ENCODE measurements at places on chromosomes 1 and 21. TPM values are rescaled to one million over a fixed set of nuclear protein-coding genes. Genes with fewer than 3 reads are reported as not detected.

Gene ADORA1
- not detected for total RNA-seq

Gene PYHIN1
- 79.9 TPM for total RNA-seq

Gene RPTN
- total RNA-seq, result not detected

Gene AMY1A
- total RNA-seq, result not detected

Gene FAM163A
- total RNA-seq, result not detected

Gene MMEL1
- 36.2 TPM for total RNA-seq

Gene SH2D2A
- total RNA-seq, result not detected

Gene DDX59
- total RNA-seq, result 23.3 TPM

DNA sequence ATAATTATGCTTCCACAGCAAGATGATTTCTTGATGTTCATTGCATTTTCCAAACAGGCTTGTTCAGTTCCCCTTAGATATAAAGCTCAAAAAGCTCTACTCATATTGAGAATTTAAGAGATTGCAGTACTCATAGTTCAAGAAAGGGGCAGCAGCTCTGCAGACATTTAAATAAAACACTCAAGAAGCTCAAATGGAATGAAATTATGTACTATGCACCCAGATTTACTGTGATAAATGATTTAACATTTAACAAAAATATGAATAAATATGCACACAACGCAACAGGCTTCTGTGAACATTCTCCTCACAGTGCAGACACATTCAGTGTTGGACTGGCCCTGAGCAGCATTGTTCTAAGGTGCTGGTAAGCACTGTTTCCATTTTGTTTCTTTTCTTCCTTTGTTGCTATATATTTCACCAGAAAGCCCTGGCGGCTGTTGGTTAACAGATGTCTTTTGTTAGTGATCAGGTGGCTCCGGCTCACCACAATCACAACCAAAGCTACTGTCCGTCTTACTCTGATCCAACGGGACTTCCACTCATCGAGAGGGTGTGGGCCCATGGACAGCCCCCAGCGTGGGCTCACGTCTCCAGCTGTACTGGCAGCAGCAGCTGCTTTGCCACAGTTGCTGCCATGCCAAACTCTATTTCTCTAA lies 1440.3 kb downstream of the NCAM2 start:
- H3K4me3 ChIP-seq, result no peak overlapping the region
- H3K27me3 ChIP-seq, result no peaks in the 10 kb centered on the region
- no peaks in the 10 kb centered on the region for H3K4me1 ChIP-seq

DNA sequence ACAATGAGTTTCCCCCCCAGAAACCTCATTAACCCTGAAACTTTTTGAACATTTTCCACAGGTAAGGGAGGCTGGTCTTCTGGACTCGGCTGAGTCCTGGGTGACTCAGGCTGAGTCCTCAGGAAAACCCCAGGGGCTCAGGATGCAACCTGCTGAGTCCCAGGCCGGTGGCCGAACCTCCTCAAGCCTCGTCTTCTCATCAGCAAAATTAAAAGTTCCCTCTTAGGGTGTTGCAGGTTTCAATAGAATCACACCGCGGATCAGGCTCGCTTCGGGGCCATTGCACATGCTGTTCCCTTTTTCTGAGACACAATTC lies 35.0 kb upstream of the GRHL3 start:
- no peak for DNase-seq
- no peak overlapping the region for H3K4me3 ChIP-seq
- H3K27ac ChIP-seq, result no peak overlapping the region
- H3K4me1 ChIP-seq, result no peaks in the 10 kb centered on the region

- H3K4me1 ChIP-seq, result peaks cover 9% of the 10 kb centered on the region
- DNase-seq, result no peak
- no peak overlapping the region for H3K4me3 ChIP-seq
- no peak overlapping the region for H3K27ac ChIP-seq
- H3K36me3 ChIP-seq, result no peaks in the 10 kb centered on the region
- H3K27me3 ChIP-seq, result peaks cover 41% of the 10 kb centered on the region
Measured at GRCh38 chr1:148353461-148354283, 129.4 kb downstream of the PPIAL4G start.

- H3K27me3 ChIP-seq, result no peaks in the 10 kb centered on the region
- DNase-seq, result peak; percentile 53
- no peak overlapping the region for H3K27ac ChIP-seq
Measured at GRCh38 chr1:162019006-162019405, 4.7 kb downstream of the OLFML2B start.

GRCh38 chr1:162899422-162900146 lies 38.6 kb upstream of the CCDC190 start:
- no peak overlapping the region for H3K4me3 ChIP-seq
- no peaks in the 10 kb centered on the region for H3K27me3 ChIP-seq
- no peak overlapping the region for H3K27ac ChIP-seq
- DNase-seq, result no peak

DNA sequence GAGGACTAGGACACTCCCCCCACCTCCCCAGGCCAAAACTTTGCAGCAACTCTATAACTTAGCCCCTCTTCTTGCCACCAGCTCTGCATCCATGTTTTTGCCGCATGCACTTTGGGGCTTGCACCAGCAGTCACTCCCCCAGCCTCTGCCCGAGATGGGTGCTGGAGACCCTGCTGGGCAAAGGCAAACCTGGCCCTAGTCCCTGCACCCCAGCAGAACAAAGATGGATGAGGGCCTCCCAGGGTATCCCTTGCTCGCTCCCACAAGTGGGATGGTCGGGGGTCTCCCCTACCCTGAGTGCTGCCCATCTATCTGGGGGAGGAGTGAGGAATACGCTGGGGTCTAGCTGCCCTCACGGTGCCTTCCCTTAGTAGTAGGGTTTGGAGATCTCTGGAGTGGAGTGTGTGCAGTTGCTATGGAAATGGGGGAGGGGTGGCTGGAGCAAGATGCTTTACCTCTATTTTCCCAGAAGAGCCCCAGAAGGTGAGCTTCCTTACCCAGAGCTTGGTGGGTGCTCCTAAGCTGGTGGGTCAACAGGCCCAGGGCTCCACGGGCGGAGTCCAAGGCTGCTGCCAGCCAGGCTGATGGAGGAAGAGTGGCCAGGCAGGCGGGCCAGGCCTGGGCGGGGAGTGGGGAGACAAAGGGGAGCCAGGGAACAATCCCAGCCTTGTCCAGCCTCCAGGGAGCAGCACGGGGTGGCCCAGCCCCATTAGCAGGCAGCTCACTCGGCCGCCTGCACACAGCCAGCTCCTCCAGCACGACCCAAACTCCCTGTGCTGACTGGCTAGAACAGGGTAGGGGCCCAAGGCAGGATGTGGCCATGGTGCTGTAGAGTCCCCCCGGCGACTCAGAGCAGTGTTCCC lies at the start of gene PAQR6:
Gene PAQR6 (minus strand): TSS at position 597 of the 863 bp plus-strand sequence. CDS start 1,325 bp downstream, outside the sequence.
- H3K4me1 ChIP-seq, result peaks cover 34% of the 10 kb centered on the region
- H3K4me3 ChIP-seq, result no peak within 1 kb of the TSS

- no peak overlapping the region for H3K27ac ChIP-seq
- no peaks in the 10 kb centered on the region for H3K27me3 ChIP-seq
- DNase-seq, result no peak
- no peak overlapping the region for H3K4me3 ChIP-seq
- no peaks in the 10 kb centered on the region for H3K4me1 ChIP-seq
Measured at GRCh38 chr1:82894635-82895034, 1093.9 kb downstream of the ADGRL2 start.

GRCh38 chr1:201702936-201703335 lies 126.0 kb upstream of the IPO9 start:
- no peak overlapping the region for H3K4me3 ChIP-seq
- no peaks in the 10 kb centered on the region for H3K27me3 ChIP-seq
- DNase-seq, result no peak

GRCh38 chr1:58432851-58433668 lies 113.5 kb downstream of the OMA1 start:
- H3K36me3 ChIP-seq, result no peaks in the 10 kb centered on the region
- H3K4me3 ChIP-seq, result no peak overlapping the region
- no peak for DNase-seq
- H3K27ac ChIP-seq, result no peak overlapping the region
- H3K27me3 ChIP-seq, result no peaks in the 10 kb centered on the region

DNA sequence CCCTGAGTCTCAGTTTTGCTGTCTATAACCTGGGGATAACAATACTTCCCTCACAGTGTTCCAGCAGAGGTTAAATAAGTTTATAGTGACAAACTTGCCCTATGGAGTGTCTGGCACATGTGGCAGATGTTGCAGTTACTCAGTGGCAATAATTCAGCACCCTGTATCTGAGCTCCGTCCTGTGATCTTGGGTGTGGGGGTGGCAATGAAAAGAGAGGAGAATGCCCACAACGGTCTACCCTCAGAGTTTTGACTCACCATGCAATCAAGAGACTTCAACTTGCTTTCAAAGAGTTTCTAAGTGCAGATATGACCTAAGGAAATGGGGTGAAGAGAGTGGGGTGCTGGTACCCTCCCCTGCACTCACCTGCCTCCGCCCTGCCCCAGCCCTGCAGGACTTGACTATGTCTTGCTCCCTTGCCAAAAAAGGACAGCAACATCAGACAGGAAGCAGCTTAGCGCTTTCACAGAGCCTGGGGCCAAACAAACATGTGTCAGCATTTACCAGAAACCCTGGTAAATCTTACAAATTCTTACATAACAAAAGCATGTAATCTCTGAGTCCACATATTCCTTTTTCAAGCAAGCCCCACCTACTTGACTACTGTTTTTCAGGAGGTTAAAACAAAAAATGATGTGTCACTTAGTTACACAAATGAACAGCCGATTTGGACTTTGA lies 185.1 kb upstream of the CAMK1G start:
- no peaks in the 10 kb centered on the region for H3K27me3 ChIP-seq
- H3K4me3 ChIP-seq, result no peak overlapping the region
- no peaks in the 10 kb centered on the region for H3K36me3 ChIP-seq

DNA sequence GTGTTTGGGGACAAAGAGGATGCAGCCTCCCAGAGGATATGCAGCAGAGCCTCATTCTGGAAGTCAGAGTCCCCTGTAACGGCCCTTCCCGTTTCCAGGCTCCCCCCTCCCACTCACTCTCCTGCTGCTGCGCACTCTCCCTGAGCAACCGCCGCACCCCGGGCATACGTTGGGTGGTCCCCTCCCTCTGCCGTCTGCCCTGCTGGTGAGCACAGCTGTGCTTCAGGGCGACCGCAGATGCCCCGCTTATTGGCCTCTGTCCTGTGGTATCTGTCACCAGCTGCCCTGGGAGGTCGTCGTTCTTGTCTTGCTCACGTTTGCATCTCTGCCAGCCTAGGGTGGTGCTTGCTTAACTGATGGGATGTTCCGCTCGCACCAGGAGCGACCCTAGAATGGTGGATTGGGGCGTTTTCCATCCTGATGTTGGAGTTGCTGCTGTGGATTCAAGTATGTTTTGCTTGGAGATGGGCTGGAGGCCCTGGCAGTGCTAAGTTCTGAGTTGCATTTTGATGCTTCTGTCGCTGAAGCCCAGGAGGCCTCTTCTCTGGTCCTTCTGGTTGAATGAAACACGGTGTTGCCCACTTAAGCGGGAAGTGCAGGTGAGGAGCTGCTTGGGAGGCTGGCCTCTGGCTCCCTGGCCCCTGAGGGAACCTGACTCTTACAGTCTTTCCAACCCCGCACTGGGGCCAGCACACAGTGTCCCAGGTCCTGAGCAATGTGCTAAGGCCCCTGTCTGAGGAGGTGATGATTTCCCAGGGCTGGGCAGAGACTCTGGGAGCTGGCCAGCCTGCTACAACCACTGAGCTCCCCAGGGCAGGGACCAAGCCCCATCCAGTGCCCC lies 3.2 kb downstream of the TMEM201 start:
- H3K27me3 ChIP-seq, result no peaks in the 10 kb centered on the region
- H3K4me1 ChIP-seq, result peaks cover 60% of the 10 kb centered on the region
- H3K36me3 ChIP-seq, result no peaks in the 10 kb centered on the region
- H3K4me3 ChIP-seq, result no peak overlapping the region
- DNase-seq, result peak; percentile 7

- DNase-seq, result peak; percentile 98
- H3K36me3 ChIP-seq, result peaks cover 56% of the 10 kb centered on the region
- no peaks in the 10 kb centered on the region for H3K27me3 ChIP-seq
- peak within 1 kb of the TSS; percentile 90 for H3K27ac ChIP-seq
Measured at GRCh38 chr1:32221980-32222755, at the start of the genes EIF3I and TMEM234. EIF3I (plus strand) TSS chr1:32222407; CDS start chr1:32222442, 35 bp downstream. TMEM234 (minus strand) TSS chr1:32222353; CDS start chr1:32222322, 31 bp downstream.

DNA sequence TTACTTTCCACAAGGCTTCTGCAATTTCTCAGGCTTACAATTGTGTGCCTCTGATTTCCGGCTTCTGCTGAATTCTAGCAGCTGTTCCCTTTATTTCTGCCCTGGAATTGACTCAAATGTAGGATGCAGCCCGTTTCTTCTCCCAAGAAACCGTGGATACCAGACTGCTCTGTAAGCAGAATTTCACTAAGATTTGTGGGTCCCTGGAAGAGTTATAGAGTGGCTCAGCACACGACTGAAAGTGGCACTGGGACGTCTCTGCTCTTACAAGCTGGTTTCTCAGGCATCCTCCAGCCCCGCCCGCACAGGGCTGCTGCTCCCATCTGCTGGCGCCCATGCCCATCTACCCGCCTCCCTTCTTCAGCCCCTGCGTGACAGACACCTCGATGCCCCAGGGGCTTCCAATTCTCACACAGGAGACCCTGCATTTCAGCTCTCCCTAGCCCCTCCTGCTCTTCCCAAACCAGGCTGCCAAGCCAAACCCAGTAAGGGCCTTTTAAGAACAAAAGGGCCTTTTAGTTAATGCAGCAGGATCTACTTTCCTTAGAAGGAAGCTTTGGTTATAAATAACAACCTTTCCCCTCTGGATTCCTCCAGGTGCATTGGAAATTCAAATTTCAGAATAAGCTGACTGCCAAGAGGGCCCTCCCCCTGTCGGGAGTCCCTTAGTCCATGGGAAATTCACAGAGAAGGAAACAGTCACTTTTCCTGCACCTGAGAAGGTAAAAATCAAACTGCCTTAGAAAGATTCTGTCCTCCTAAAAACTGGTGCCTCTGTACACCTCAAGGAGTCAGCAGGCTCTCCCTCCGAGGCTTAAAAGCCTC lies 45.4 kb upstream of the TENT5B start:
- no peaks in the 10 kb centered on the region for H3K27me3 ChIP-seq
- H3K36me3 ChIP-seq, result no peaks in the 10 kb centered on the region
- H3K4me3 ChIP-seq, result no peak overlapping the region
- DNase-seq, result no peak

- DNase-seq, result no peak
- H3K4me3 ChIP-seq, result no peak overlapping the region
- no peaks in the 10 kb centered on the region for H3K36me3 ChIP-seq
- no peaks in the 10 kb centered on the region for H3K4me1 ChIP-seq
- H3K27ac ChIP-seq, result no peak overlapping the region
Measured at GRCh38 chr1:210475321-210475720, 146.6 kb downstream of the HHAT start.

- no peaks in the 10 kb centered on the region for H3K4me1 ChIP-seq
- no peak overlapping the region for H3K4me3 ChIP-seq
- no peaks in the 10 kb centered on the region for H3K36me3 ChIP-seq
- H3K27me3 ChIP-seq, result no peaks in the 10 kb centered on the region
Measured at GRCh38 chr1:222057162-222057561, 315.3 kb upstream of the DUSP10 start.

Data from stomach (tissue), 19 donors.